ENCODE measurements at places on chromosomes 12 and 14. TPM values are rescaled to one million over a fixed set of nuclear protein-coding genes. Genes with fewer than 3 reads are reported as not detected.

COPZ1 gene
- polyA plus RNA-seq = 177 TPM

PAX9 gene
- 1.8 TPM for polyA plus RNA-seq

DNA sequence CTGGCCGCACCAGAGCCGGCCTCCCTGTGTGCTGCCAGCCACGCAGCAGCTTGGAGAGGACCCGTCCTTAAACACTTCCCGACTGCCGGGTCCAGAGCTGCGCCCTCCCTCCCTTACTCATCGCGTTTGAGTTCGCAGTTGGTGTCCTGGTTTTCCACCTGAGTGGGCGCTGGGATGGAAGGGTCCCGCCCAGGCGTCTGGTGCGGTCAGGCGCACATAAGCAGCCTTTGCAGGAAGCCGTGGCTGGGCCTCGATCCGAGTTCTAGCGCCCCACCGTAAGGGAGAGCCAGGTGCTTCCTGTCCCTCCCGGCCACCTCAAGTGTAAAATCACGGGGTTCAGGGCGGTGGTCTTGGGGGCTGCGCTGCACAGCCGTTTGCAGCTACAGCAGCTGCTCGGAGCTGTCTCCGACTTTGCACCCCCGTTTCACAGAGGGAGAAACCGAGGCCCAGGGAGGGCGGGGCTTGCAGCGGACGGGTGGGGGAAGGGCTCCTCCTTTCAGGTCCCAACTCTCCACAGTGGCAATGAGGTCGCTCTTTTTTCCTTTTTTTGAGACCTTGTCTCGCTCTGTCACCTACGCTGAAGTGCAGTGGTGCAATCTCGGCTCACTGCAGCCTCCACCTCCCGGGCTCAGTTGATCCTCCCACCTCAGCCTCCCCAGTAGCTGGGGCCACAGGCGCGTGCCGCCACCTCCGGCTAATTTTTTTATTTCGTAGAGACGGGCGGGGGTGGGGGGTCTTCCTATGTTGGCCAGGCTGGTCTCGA lies 51.3 kb downstream of the LRCOL1 start:
- no peak for DNase-seq

ITGA7 gene
- 0.54 TPM for polyA plus RNA-seq

DNA sequence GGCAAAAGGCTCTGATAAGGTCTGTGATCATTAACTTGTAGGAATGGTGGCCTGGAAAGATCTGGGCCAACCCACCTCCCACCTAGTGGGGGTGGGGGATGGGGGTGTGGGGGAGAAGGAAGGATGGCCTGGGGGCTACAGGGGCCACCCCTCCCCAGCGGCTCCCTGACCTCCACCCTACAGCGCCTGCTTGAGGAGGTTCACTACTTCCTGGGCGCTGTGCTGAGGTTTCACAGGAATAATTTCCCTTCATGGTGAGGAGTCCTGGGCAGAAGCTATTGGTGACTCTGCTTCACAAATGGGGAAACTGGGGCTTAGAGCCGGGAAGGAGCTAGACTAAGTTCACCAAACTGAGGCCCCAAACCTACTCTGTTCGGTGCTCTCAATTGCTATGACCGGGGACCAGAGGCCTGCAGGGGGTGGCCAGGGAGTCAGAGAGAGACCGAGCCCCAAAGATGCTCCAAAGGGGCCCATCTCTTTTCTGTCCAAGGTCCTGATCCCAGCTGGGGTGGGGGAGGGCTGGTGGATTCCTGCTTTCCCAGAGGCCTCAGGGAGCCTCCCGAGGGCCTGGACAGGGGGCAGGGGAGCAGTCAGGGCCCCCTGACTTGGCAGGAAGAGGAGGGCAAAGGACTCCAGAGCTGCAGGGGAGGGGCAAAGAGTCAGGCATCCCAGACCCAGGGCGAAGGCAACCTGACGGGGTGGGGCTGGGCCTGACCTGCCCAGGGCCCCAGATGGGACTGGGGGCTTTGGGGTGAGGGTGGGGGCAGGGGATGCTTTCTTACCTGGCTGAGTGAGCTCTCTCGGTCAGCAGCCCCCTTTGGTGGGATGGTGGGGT lies 1.7 kb downstream of the HNF1A start:
- DNase-seq = no peak

DNA sequence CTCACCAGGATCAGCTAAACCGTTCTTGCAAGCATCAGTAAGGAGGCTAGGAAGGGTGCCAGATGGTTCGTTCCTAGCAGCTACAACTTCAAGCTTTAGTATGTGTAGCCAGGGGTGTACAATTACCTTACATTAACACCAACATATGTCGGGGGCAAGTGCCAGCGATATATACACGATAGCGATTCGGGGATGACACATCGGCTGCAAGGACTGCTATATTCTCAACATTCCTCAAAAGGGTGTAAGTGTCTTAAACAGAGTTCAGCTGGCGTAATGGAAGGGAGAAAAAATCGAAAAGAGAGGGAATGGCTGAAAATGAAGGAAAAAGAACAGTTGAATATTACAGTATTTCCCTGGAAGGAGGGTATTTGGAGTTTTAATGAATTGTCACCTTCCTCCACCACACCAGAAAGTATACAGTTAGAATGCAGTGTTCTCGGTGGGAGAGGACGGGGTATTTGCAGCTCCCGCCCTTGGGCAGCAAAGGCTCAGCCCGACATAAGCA lies 545 bp downstream of the LIMA1 start:
- DNase-seq = no peak

SLC25A47 gene
- not detected for polyA plus RNA-seq

MANSC1 gene
- polyA plus RNA-seq = 3.9 TPM

DNA sequence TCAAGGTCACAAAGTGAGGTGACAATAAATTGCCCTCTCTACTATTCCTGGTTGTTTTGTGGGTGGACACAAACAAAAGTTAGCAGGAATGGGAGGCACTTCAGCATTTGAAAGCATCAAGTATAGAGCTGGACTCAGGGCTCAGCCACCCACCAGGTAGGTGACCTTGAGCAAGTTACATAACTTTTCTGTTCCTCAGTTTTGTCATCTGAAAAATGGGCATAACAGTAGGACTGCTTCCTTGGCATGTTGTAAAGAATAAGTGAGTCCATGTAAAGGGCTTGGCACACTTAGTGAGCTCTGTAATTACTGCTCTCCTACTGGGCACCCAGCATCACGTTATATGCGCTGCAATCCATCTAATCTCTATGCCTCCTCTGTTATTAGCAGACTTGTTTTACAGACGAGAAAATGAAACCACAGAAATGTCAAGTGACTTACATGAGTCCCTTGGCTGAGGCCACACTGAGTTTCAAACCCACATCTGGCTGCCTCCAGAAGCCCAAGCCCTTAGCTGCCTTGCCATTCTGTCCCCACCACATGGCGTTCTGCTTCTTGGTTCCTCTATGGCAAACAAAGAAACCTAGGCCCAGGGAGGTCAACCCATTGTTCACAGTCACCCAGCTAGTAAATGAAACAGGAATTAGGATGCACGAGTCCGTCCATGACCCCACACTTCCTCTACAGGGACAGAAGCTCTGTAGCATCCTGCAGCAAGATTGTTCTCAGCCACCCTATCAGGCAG lies 63.2 kb upstream of the SLC24A4 start:
- no peak for DNase-seq

GRCh38 chr12:120698665-120699064 lies 11.6 kb upstream of the UNC119B start:
- no peak for DNase-seq

DNA sequence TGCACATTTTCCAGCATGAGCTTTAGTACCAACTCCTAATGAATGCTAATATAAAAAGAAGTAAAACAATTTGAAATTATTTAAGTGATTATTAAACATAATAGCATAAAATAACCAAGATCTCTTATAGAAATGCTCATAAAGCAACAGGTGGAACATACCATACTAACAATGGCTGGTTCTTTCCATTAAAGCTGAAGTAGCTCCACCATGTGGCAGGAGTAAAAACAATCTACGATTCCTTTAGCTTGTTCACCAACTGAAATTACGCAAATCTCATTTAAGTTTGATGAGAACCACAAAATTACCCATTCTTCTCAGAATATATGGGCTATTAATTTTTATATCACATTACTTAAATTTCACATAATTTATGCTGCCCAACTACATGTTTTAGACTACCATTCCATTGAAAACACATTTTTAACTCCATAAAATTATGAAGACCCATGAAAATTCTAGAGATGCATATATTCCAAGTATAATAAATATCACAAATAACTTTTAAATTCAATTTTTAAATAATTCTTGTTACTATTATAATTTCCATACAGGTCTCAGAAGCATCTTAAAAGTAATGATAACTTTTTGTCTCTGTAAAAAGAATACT lies 213.6 kb downstream of the DAD1 start:
- DNase-seq = peak; percentile 27

DNA sequence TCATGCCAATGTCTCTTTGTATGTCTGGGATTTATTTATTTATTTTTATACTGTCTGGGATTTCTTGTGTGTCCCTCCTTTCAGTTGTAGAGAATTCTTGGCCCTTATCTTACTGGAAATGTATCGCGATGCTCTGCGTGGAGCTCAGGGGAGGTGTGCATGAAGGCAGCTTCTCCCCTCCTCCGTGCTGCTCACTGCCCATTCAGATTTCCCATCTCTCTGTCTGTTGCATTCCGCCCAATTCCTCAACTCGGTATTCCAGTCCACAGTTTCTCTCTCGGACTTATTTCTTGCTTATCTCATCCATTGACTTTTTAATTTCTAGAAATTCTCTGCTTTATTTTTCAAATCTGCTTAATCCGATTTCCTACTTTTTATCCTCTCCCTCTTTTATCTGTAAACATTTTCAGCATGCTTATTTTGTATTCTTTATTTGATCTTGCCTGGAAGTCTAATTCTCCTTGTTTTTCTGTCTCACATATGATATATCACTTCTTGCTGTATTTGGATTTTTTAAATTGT lies 93.2 kb downstream of the FBXW8 start:
- no peak for DNase-seq

DNA sequence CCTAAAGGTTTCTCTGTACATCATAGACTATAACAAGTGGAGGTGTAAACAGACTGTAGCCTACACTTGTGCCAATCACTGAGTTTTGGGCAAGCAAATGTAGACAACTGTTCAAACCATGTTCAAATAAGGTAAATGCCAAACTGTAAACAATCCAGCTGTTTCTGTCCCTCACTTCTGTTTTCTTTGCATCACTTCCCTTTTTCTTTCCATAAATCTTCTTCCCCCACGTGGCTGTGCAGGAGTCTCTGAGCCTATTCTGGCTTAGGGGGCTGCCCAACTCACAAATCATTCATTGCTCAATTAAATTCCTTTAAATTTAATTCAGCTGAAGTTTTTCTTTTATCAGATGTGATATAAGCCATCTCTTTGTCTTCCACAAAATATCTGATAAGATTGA lies 65.1 kb upstream of the CPM start:
- DNase-seq = no peak

DNA sequence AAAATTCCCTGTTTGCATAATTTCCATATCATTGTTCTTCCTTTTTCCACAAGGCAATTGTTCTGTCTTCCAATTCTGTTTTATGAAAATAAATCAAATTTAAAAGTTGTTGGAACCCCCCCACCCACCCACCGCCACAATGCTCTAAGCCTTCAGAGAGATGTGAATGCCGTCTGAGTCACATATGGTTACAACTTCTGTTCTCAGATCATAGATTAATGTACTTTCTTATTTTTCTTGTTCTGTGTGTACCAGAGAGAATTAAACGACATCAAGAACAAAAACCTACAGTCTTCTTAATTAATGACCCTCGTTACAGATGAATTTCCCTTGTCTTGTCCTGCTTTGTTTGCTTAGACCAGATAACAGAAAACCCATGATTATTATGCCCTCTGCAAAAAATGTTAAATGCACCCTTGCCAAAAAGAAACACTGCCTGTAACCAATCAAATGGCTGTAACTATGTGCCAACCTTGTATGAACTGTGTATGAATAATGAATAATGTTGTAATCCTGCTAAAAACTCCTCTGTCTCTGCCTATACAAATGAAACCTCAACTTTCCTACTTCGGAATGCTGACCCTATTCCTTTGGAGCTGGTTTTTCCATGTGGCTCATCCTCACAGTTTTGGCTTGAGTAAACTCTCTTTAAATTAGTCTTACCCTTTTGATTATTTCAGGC lies 14.0 kb downstream of the OR6S1 start:
- DNase-seq = no peak

- no peak for DNase-seq
Observed at GRCh38 chr12:51275088-51275487, 4.9 kb upstream of the SMAGP start.

GRCh38 chr14:30484976-30485375 lies 74.0 kb upstream of the G2E3 start:
- DNase-seq = no peak

C12orf54 gene
- polyA plus RNA-seq = not detected

DNA sequence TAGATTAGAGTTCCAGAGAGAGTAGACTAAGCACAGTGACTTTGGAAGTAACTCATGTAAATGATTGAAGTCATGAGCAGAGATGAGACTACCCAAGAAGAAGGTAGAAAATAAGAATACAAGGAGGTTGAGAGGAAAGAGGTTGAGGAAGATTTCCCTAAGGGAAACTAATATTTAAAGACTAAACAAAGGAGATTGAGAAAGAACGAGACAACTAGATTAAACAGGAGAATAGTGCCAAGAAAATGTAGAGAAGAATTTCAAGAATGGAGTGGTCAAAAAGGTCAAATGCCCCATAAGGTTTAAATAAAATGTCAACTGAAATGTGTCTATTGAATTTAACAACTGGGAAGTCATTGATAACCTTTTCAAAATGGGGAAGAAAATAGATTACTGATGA lies 59.0 kb downstream of the RPS29 start:
- no peak for DNase-seq

GRCh38 chr12:82412246-82412645 lies 53.9 kb downstream of the METTL25 start:
- no peak for DNase-seq

All from K562 (cell line).